ENCODE measurements at places on chromosomes 12 and 14.

- no peak for DNase-seq
These were observed 40.9 kb downstream of the OSBPL8 start for GRCh38 chr12:76518699-76519098.

DNA sequence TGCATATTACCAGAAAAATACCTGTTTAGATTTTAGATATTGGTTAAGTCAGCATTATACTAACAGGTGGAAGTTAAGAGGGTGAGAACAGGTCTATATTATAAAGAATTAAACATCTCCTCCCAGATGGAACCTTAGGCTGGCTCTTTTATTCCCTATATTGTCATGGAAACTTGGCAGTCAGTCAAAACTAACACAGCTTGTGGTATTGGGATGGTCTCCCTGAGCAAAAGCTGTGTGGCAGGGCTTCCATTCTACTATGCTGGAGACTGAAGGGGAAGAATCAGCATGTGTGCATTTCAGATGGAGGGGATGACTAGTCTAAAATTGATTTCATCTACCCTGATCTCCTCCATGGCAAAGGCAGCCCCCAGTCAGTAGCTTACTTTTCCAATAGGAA lies 66.7 kb downstream of the SMOC1 start:
- DNase-seq: no peak

GRCh38 chr12:52455821-52456220 lies 3.9 kb upstream of the KRT6B start:
- no peak for DNase-seq

DNA sequence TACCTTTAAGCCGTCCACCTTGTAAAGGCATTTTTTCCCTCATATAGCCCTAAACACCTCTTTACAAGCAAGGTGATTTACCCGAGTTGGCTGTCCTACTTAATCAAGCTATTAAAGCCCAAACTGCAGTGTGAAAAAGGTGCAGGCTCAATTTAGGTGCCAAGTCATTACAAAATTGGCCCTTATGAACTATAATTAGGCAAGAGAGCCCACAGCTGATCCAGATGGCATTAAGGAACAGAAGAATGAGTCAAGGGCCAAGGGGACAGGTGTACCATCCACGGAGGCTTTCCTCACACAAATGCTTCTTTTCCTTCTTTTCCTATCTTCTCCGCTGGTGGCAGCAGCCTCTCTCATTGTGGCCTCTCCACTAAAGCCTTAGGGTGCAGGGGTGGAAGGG lies 90.5 kb downstream of the TTC8 start:
- no peak for DNase-seq

GRCh38 chr12:65248656-65249633 lies 29.5 kb upstream of the MSRB3 start:
- no peak for DNase-seq

GRCh38 chr14:75341620-75342019 lies 63.0 kb downstream of the FOS start:
- no peak for DNase-seq

DNA sequence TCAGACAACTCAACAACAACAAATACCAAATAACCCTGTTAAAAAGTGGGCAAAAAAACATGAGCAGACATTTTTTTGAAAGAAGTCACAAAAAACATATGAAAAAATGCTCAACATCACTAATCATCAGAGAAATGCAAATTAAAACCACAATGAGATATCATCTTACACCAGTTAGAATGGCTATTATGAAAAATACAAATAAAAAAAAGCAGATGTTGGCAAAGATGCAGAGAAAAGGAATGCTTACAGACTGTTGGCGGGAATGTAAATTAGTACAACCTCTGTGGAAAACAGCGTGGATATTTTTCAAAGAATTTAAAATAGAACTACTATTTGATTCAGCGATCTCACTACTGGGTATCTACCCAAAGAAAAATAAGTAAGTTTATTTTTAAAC lies 114.0 kb downstream of the SLC38A4 start:
- DNase-seq: no peak

GRCh38 chr12:65282840-65283239 lies 4.4 kb downstream of the MSRB3 start:
- DNase-seq: no peak

GRCh38 chr12:124625867-124626675 lies 58.7 kb upstream of the NCOR2 start:
- DNase-seq: no peak

- DNase-seq: no peak
These were observed 35.5 kb downstream of the FBLN5 start for GRCh38 chr14:91912035-91912434.

- no peak for DNase-seq
These were observed 1.6 kb downstream of the VDR start for GRCh38 chr12:47903151-47903611.

- DNase-seq: no peak
These were observed 17.8 kb downstream of the SRRM4 start for GRCh38 chr12:118999107-118999506.

DNA sequence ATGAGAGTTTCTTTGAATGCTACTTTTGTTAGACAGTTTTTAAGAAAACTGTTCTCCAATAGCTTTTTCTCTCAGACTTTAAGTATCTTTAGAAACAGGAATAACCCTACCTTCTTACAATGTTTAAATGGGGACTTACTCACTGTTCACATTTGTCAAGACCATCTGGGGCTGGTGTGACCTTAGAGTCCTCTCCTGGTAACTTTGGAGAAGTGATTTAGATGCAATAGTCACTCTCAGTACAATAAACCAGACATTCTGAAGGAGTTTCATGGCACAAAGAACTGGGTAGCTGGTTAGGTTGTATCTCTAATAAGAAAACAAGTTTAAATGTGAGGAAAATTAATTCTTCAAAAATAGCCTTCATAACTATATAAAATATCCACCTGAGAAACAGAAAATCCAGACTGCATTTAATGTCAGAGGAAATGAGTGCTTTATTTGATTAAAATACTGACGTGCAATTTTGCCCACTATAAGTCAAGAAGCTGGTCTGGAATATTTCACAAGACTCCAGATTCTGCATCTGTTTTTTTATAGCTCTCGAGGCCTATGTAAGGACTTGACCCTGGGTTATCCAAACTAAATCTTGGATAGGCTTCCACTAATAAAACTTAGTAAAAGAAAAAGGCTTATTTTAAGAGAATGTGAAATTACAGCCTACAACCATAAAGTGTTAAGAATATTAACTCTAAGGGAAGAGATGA lies 108.7 kb downstream of the PTGER2 start:
- DNase-seq: no peak

DNA sequence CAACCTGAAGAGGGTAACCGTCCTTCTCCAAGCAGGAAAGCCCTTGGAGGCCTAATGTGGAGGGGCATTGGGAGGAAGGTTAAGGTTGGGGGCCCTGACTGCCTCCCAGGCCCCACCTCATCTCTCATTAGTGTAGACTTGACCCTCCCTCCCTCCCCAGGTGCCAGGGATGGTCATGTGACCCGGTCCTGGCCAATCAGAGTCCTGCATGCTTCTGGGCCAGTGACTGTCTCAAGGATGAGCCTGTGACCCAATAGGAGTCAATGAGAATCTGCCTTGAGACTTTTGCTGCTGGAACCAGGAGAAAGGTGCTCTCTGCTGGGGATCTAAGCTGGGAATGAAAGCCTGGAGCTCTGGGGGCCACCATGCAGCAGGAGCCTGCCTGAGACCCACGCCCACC lies 70.8 kb downstream of the NCOR2 start:
- no peak for DNase-seq

DNA sequence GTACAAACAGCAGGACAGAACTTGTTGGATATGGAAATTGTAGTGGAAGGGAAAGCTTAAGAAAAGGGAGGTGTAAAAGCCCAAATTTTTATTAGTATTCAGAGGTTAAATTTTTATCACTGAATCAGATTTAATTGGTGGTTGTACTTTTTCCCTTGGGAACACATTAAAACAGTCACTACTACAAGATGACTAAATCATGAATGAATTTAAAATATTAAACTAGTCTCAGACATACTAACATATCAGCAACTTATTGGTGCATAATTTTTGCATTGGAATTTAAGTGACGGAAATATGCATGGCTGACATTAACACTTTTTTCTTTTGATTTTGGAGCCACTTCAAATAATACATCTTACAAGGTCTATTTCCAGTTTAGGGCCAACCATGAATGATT lies 27.6 kb downstream of the SAMD4A start:
- DNase-seq: no peak

- no peak for DNase-seq
These were observed 85.0 kb downstream of the SYNE3 start for GRCh38 chr14:95431199-95432143.

Measured in stimulated activated CD4-positive, alpha-beta T cell treated with anti-CD3 and anti-CD28 coated beads, Interleukin-4, amount 100 ng/mL, for 4 hours (primary cell).